ENCODE measurements at places on chromosomes 3 and 15.
A peak's percentile ranks its signal among the peaks of the same experiment; 100 is the strongest.

DNA sequence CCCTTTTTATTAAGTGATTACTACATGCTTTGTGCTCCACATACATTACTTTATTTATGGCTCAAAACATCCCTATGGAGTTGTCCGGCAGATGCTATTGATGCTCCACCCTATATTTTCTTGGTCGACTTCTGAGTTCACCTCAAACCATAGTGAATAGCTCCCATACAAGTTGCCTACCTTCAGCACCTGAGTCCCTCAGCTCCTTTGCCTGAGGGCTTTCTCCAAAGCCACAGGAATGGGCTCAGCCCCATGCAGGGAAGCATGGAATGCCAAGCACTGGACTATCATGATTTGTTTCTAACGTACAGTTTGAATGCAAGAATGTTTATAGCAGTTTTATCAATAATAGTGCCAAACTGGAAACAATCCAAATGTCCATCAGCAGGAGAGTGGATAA lies 124.8 kb upstream of the TNIK start:
- DNase-seq, result no peak

- no peak for DNase-seq
These were observed 64.2 kb upstream of the TIMP4 start for GRCh38 chr3:12222775-12223485.

DNA sequence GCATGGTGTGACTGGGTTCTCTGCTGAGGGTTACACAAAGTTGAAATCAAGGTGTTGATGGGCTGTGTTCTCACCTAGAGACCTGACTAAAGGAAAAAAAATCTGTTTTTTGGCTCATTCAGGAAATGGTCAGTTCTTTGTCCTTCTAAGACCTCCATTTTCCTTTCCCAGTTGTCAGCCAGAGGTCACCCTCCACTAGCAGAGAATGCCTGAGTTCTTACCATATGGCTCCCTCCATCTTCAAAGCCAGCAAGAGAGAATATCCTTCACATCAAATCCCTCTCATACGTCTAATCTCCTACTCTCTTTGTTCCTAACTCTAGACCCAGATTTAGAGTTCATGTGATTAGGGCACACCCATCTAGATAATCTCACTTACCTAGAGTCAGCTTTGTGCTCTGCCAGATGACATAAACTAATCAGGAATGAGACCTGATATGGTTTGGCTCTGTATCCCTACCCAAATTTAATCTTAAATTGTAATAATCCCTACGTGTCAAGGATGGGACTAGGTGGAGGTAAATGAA lies 19.4 kb downstream of the ANKRD28 start:
- no peak for DNase-seq

- no peak for DNase-seq
These were observed 50.4 kb upstream of the DCLK3 start for GRCh38 chr3:36814776-36815175.

DNA sequence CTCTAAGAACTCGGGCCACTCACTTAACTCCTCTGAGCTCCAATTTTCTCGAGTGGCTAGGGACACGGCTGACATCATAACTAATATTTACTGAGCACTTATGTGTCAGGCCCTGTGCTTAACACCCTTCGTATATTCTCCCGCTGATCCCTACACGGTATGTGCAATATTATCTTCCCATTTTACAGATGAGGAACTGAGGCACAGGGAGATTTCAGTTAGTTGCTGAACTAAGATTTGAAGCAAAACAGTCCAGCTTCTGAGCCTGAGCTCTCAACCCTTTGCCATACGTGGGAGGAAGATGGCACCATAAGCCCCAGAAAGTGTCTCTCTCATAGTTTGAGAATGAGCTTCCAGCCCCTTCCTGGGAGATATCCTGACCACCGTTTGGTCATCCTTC lies 19.6 kb downstream of the FAH start:
- no peak for DNase-seq

DNA sequence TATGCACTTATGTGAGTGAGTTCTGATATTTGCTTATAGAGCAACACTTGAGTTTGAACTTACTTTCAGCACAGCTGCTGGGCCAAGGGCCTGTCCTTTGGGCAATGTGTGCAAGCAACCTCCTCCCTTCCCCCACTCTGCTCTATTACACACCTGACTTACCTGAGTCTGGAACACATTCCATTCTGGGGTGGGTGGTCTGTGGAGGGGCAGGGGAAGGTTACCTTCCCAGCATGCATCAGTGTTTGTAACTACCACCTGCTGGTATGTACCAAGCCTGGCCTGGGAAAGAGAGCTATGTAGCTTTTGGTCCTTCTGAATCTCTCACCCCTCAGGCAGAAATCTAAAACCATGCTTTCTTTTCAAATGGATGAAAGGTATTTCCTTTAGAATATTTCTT lies 103.0 kb downstream of the ISL2 start:
- DNase-seq, result no peak

- no peak for DNase-seq
These were observed 3.5 kb upstream of the CHAC1 start for GRCh38 chr15:40949756-40950207.

- no peak for DNase-seq
These were observed 356.4 kb downstream of the CHST2 start for GRCh38 chr3:143475981-143476380.

DNA sequence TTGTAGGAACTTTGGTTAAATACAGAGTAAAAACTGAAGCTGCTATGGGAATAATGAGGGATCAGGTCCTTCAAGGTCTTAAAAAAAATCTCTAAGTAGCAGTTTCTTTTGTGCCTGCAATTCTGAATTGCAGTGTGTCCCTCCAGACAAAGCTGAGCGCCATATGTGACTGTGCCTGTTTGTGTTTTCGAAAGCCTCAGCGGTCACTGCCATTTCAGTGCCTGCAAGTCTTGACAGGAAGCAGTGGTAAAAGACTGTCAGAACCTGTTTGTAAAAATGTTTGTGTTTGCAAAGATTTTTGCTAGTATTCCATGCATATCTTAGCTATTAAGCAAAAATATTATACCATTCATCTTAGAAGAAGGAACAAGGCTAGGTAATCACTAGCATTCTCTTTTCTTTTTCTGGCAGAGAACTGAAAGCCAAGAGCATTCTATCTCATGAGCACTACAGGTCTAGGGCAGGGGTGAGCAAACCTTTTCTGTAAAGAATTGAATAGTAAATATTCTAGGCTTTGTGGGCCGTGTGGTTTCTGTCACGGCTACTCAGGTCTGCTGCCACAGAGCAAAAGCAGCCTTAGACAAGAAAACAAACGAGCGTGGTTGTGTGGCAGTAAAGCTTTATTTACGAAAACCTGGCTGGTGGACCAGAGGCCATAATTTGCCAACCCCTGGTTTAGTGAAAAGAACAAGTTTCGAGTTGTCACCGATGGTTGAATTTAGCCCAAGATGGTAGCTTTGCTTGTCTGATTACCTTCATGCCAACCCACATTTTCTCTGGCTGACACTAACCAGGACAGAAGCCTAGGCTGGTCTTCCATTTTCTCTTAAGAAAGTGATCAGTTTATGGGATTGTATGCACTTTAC lies 134.4 kb downstream of the CACNA1D start:
- peak; percentile 13 for DNase-seq

- DNase-seq, result no peak
These were observed 262.7 kb downstream of the CHL1 start for GRCh38 chr3:459311-459670.

GRCh38 chr3:181300033-181300432 lies 310.5 kb upstream of the DNAJC19 start:
- no peak for DNase-seq
